Activated B cell treated with CpG ODN at 0.5 μM for 24 hours (primary cell): ENCODE measurements at places on chromosomes 4 and X. TPM values are rescaled to one million over a fixed set of nuclear protein-coding genes. Genes with fewer than 3 reads are reported as not detected.

Gene CYBB
- total RNA-seq = 155 and 165 TPM in 2 replicates

DNA sequence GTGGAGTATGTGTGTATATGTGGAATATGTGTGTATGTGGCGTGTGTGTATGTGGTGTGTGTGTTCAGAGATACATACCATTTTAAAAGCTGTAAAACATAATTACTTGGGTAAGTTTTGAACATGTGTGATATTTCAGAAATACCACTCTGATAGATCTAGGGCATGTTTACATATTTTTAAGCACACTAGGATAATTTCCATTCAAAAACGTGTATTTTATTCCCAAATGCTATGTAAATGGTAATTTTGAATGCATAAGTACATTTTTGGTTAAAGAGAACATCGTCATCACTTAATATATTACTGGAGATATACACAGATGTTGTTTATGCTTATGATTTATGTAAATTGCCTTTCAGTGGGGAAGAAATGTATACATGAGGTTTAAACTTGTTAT, 34.7 kb upstream of the SHISA3 start:
- no peaks in the 10 kb centered on the region for H3K4me1 ChIP-seq
- no peaks in the 10 kb centered on the region for H3K36me3 ChIP-seq
- H3K4me3 ChIP-seq = no peak overlapping the region
- DNase-seq = no peak
- H3K27ac ChIP-seq = no peak overlapping the region
- H3K27me3 ChIP-seq = peaks cover 5% of the 10 kb centered on the region

Gene ENPEP
- total RNA-seq = not detected in 2 replicates

- no peak overlapping the region for H3K27ac ChIP-seq
- H3K4me3 ChIP-seq = no peak overlapping the region
- DNase-seq = no peak
- no peaks in the 10 kb centered on the region for H3K4me1 ChIP-seq
- no peaks in the 10 kb centered on the region for H3K27me3 ChIP-seq
- H3K36me3 ChIP-seq = no peaks in the 10 kb centered on the region
Observed at GRCh38 chr4:31737419-31737818, 1017.2 kb downstream of the PCDH7 start.

Gene RPS6KA6
- total RNA-seq = 0.51 and 0.81 TPM in 2 replicates

DNA sequence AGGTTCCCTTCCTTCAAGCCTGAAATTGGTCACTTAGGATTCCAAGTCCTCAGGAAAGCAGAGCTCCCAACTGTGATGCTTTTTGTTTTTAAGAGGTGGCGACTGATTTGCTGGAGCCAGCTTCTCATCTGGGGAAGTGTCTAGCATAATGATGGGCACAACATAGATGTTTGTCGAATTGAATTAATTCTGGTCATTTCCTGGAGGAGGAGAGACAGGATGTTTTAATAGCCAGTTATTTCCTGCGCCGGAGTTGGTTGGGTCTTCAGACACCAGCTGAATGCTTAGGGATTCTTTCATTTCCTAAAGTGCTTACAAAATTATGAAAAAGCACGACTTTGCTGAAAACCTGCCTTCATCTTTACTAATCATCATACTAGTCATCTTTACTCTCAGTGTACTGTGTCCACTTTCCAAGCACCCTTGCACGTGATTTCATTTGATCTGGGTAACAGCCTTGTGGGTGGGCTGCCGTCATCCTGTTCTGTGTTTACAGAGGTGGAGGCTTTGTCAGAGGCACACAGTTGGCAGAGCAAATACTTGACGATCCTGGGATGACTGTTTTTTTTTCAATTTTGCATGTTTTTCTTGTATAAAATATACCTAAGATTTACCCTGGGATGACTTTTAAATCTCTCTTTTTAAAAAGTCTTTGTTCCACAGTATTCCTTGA, 49.5 kb downstream of the RGS12 start:
- H3K4me1 ChIP-seq = peaks cover 4% of the 10 kb centered on the region
- no peaks in the 10 kb centered on the region for H3K36me3 ChIP-seq
- no peak overlapping the region for H3K4me3 ChIP-seq
- DNase-seq = no peak
- H3K27me3 ChIP-seq = no peaks in the 10 kb centered on the region

Gene PABPC4L
- total RNA-seq = not detected in 2 replicates

Gene PASD1
- total RNA-seq = not detected in 2 replicates

DNA sequence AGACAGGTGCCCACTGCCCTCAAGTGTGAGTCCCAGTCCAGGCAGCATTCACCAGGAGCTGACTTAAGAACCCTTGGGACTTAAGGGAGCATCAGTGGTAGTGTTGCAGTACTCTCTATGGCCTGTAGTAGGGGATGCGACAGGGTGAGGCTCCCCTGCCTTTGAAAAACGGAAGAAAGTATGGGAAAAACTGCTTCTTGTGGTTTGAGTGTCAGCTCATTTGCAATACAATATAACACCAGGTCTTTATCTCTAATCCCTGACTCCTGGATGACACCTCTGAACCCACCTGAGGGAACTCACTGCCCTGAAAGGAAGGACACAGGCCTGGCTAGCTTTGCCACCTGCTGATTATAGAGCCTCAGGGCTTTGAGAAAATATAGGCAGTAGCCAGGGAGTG, 176.0 kb downstream of the SMARCA1 start:
- no peaks in the 10 kb centered on the region for H3K4me1 ChIP-seq
- no peak for DNase-seq
- no peak overlapping the region for H3K4me3 ChIP-seq
- H3K27ac ChIP-seq = no peak overlapping the region
- no peaks in the 10 kb centered on the region for H3K36me3 ChIP-seq

DNA sequence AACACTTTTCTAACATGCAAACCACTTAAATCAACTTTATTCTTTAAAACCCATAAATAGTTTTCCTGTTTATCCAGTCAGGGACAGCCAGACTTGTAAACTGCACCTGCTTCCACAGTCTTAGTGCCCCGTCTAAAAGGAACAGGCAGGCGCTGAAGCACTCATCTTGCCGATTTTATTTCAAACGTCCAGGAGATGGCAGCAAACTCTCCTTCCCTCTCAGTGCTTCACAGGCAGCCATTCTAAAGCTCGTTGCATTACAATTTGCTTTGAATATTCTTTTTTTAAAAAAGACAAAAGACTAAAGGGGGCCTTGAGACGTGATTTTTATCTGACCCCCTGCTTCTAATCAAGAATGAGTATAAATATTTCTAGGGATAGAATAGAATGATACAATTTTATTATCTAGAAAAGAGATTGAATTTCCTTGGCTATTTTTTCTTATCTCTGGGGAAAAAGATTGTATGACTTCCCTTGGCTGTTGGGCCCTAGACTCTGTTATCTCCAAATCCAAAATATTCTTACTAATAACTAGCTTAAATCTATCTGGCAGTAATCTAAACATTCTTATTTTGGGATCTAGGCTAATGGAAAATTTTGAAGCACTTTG, 93.6 kb upstream of the MYOZ2 start:
- no peak overlapping the region for H3K27ac ChIP-seq
- H3K4me1 ChIP-seq = peaks cover 5% of the 10 kb centered on the region
- no peak for DNase-seq
- no peaks in the 10 kb centered on the region for H3K27me3 ChIP-seq
- H3K4me3 ChIP-seq = no peak overlapping the region
- no peaks in the 10 kb centered on the region for H3K36me3 ChIP-seq

Gene MAGEB17
- not detected in 2 replicates for total RNA-seq

Gene TMEM271
- not detected in 2 replicates for total RNA-seq

- H3K4me3 ChIP-seq = no peak overlapping the region
- no peak overlapping the region for H3K27ac ChIP-seq
- no peaks in the 10 kb centered on the region for H3K27me3 ChIP-seq
- peaks cover 11% of the 10 kb centered on the region for H3K4me1 ChIP-seq
Observed at GRCh38 chrX:103552236-103552635, 32.9 kb upstream of the RAB40A start.

DNA sequence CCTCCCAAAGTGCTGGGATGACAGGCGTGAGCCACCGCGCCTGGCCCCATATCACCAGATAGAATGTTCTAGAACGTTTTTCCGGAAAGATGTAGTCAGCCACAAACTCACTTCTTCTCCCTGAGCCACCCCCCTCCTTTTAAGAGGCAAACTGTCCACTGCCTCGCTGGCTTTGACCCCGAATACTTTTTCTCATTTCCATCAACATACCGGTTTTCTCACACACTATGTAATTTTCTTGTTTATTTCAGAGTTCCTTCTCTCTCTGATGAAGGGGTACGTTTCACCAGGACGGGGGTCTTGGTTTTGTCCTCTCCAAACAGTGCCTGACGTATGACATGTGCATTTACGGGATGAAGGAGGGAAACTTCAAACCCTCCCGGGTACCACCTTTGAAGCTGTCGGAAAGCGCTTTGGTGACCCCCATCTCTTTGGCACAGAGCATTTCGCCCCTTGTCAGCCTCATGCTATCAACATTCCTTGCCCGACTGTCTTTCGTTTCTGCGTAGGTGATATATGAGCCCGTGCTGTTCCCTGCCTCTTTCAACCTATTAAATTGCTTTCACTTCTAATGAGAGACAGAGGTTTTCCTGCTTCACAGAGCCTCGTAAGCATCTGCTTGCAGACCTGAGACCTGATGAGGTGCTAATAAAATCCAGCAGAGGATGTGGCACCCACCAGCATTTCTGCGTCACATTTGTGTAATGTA, 73.8 kb downstream of the CRLF2 start:
- H3K4me3 ChIP-seq = no peak overlapping the region
- H3K4me1 ChIP-seq = no peaks in the 10 kb centered on the region
- no peak for DNase-seq
- H3K36me3 ChIP-seq = no peaks in the 10 kb centered on the region

Gene NLGN4X
- total RNA-seq = 0.22 and 0.35 TPM in 2 replicates
